ENCODE measurements at places on chromosomes 16 and 17.

DNA sequence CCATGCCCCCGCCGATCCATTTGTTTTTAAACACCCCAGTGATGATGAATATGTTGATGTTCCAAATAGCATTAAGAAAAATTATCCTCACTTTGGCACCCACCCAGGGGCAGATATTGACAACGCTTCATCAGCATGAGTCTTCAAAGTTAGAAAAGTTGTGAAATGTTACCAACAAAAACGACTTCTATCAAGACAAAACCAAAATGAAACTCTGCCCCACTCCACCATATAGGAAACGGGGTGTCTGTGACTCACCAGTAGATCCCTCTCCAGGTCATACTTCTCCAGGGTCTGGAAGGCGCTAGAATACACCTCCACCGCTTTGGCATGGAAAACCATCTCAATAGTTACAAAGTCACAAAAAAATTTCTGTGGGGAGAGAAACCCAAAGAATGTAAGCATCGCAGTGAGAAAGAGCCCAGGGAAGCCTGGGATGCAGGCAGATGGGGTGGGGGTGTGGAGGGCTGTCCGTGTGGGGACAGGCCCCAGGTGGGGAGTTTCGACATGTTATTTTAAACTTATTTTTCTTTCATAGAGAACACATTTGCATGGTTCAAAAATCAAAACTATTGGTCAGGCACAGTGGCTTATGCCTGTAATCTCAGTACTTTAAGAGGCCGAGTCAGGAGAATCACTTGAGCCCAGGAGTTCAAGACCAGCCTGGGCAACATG, 10.2 kb downstream of the CIBAR2 start:
- no peak for DNase-seq

DNA sequence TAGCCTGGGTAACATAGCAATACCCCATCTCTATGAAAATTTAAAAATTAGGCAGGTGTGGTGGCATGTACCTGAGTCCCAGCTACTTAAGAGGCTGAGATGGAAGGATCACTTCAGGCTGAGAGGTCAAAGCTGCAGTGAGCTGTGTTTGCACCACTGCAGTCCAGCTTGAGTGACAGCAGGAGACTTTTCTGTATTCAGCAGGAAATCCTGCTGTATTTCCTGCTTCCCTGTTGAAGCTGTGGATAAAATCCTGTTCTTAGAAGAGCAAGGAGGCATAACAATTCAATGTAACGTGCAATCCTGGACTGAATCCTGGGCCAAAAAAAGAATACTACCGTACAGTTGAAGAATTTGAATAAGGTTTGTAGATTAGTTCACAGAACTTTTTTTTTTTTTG, 62.2 kb downstream of the FBXL20 start:
- no peak for DNase-seq

GRCh38 chr16:55453909-55454308, 25.1 kb upstream of the MMP2 start:
- no peak for DNase-seq

DNA sequence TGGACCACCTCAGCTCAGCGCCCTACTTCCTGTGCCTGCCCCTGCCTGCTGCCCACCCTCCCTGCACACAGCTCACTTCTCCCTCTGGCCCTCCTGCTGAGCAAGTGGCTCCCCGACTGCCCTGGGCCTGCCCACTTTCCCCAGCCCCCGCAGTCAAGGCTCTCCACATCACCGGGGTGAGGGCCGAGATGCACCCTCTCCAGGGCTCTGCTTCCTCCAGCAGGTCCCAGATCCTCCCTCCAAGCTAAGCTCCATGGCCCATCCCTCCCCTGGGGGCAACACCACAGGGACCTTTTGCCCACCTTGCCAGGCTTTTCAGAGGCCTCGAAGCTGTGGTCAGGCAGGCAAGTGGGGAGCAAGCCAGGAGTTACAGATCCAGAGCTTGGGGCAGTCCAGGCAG, 820.2 kb downstream of the KCNJ18 start:
- DNase-seq, result no peak

- DNase-seq, result no peak
Observed at GRCh38 chr17:10589553-10590145, 40.2 kb upstream of the MYH2 start.

DNA sequence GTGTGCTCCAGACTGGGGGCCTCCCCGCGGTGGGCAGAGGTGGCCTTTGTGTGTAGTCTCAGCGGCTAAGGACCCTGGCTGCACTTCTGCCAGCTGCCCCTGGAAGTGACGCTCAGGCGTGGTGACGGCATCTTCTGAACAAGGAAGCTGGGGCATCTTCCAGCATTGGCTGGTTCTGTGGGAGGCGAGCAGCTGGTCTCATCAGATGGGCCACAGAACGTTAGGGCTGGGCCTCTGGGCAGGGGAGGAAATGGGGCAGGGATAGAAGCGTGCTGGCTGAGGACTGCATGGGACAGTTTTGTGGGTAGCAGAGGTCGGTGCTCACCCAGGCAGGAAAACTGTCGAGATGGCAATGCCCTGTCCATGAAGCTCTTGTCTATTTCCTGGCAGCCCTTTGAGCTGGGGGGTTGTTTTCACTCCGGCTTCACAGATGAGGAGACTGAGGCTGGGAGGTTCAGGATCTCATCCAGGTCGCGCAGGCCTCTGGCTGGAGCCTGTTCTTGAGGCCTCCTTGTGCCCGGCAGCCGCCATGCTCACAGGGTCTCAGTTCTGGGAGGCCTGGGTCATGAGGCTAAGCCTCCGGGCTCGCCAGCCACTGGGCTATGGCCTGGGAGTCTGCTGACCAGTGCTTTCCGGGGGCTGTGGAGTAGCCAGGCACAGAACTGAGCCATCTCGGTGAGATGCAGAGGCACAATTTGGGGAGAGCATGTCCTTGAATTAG, 16.3 kb downstream of the IRF8 start:
- no peak for DNase-seq

GRCh38 chr17:27596566-27597187, 34.3 kb upstream of the LGALS9 start:
- DNase-seq, result no peak

DNA sequence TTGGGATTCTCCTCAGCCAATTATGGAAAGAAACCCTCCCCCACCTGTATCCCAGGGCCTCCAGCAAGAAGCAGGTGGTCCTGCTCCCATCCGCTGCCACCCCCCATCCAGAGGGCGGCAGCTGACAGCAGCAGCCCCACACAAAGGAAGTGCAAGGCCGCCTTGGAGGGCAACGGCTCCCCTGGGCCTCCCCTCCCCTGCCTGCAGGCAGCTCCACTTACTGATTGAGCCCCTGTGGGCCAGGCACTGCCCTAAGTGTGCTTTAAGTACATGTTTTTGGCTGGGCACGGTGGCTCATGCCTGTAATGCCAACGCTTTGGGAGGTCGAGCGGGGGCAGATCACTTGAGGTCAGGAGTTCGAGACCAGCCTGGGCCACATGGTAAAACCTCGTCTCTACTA, 257.6 kb downstream of the PARN start:
- DNase-seq, result no peak

DNA sequence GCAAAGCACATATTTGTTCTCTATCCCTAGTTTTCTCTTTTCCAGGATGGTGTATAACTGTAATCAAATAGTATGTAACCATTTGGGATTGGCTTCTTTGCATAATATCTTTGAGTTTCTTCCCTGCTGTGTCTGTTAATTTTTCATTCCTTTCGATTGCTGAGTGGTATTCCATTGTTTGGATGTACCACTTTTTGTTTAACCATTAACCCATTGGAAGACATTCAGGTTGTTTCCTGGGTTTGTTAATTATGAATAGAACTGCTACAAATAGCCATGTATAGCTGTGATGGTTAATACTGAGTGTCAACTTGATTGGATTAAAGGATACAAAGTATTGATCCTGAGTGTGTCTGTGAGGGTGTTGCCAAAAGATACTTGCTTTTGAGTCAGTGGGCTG, 4.6 kb upstream of the SLFN13 start:
- no peak for DNase-seq

GRCh38 chr16:77137045-77137444, 53.9 kb upstream of the MON1B start:
- no peak for DNase-seq

DNA sequence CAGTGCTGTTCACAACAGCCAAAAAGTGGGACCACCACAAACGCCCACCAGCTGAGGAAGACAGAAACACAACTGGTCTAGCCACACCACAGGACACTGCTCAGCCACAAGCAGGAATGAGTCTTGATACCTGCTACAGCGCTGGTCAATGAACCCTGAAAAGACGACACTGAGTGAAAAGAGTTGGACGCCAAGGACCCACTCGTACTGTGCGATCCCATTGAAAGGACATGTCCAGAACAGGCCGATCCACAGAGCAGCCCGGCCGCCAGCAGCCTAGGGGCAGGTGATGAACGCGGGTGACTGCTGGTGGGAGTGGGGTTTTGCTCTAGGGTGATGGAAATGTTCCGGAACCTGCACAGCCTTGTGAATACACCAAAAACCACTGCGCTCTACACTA, 10.6 kb upstream of the SLC38A8 start:
- no peak for DNase-seq

DNA sequence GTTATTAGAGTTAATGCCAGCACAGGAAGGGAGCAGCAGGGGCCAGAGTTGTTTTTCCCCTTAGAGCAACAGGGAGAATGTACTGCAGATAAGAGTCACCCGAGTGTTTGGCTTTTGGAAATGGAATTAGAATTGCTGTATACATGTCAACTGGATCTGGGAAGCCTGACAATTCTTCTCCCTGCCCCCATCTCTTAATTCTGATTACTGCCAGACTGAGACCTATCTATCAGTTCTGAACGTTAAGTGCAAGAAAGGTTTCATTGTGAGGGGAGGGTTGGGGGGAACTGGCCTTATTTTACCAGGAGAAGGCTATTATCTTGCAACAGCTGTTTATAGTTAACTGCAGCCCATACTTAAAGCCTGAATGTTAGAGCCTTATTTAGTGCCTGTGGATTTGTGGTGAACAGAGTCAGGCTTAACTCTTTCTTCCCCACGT, 424.5 kb upstream of the CDH11 start:
- DNase-seq, result no peak

DNA sequence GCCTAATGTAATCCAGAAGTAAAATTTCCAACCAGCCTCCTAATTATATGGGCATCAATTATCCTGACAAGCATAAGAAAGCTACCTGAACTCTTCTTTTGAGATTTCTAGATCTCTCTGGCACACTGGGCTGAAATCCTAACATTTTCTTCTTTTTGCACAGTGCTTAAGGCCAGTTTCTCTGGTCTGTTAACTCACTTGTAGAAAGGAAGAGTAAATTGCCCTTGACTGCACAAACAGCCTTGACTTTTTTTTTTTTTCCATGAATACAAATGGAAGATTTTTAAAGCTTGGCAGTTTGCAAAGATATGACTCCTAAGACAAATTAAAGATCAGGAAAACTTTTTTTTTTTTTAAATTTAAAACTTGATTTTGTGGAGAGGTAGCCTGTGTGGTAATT, 291.2 kb upstream of the MON1B start:
- no peak for DNase-seq

DNA sequence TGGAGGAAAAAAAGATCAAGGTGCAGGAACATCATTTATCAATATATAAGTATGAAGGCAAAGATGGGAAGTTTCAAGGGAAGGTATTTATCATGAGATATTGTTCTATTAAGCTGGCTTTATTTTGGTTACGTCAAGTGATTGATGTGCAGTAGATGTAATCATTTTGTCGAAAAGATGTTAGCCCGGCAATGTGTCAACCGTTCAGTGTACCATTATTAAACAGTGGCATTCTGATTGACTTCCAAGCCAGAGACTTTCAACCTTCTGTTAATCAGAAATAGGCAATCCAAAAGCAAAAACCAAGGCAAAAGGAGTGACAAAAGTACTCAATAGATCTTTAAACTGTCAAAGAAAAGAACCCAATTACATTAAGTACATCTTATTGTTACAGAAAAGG, 1340.3 kb upstream of the GOT2 start:
- no peak for DNase-seq

GRCh38 chr17:15091825-15092224, 173.3 kb downstream of the PMP22 start:
- DNase-seq, result no peak

GRCh38 chr16:49835161-49835777, 20.6 kb downstream of the ZNF423 start:
- DNase-seq, result no peak

DNA sequence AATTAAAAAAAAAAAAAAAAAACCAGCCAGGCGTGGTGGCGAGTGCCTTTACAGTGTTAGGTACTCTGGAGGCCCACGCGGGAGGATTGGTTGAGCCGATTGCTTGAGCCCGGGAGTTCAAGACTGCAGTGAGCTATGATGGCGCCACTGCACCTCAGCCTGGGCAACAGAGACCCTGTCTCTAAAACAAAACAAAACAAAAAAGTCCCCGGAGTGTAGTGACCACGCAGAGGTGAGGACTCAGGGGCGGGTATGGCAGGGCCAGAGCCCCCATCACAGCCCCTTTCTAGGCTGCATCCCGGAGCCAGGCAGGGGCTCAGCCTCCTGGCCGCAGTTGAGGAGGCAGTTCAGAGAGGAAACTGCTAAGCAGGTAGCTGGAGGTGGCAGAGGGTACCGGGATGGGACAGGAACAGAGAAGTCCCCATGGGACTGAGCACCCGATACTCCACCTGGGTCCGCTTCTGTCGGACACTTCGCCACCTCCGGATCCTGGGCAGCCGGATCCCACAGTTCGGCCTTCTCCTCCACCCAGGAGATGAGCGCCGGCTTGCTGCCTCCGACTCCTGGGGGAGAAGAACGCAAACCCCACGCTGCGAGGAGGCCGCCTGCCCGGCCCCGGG, 800 bp downstream of the ZNF747 start:
- DNase-seq, result peak; percentile 39

- no peak for DNase-seq
Observed at GRCh38 chr17:33868899-33869298, 386.2 kb upstream of the CCL2 start.

DNA sequence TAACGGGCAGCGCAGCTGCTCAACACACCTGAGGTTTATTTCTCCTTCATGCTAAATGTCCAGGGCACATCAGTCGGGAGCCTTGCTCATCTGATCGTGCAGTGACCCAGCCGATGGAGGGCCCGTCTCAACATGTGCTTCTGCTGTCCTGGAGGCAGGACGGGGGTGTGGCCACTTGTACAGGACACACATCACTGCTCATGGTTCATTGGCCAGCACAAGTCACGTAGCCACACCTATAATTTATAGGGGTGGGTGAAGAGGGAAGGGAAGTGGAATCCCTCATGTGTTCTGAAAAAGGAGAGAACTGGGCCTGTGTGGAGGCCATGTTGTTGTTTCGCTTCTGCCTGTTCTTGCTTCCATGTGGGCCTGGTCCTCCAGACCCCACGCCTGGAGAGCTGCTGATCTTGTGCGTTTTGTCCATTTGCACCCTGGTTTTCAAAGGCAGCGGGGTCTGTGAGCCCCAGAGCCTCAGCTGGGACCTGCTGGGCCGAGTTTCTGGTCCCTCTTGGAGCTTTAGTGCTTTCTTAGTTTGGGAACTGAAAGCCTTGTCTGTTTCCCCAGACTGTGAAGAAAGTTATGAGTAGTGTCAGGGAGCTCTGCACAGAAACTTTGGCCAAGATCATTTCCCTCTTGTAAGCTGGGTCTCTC, 60.5 kb downstream of the CMIP start:
- no peak for DNase-seq
